ENCODE measurements at places on chromosomes 12 and 14. TPM values are rescaled to one million over a fixed set of nuclear protein-coding genes. Genes with fewer than 3 reads are reported as not detected.

The OTOGL gene
- 0.39 TPM for polyA plus RNA-seq

The GPRC5D gene
- not detected for polyA plus RNA-seq

The GLI1 gene
- 0.36 TPM for polyA plus RNA-seq

The AMHR2 gene
- not detected for polyA plus RNA-seq

The RIC8B gene
- 13.3 TPM for polyA plus RNA-seq

The ABCB9 gene
- 7.9 TPM for polyA plus RNA-seq

The APOF gene
- polyA plus RNA-seq, result not detected

The GAS2L3 gene
- 9.9 TPM for polyA plus RNA-seq

The ADAM21 gene
- not detected for polyA plus RNA-seq

The CAND1 gene
- 47.0 TPM for polyA plus RNA-seq

The ASCL1 gene
- polyA plus RNA-seq, result 368 TPM

The CCDC184 gene
- 8.9 TPM for polyA plus RNA-seq

The IAPP gene
- not detected for polyA plus RNA-seq

The DNAI7 gene
- 0.70 TPM for polyA plus RNA-seq

The PTHLH gene
- 0.58 TPM for polyA plus RNA-seq

The SCN8A gene
- polyA plus RNA-seq, result 3.6 TPM

The PIANP gene
- polyA plus RNA-seq, result 63.9 TPM

The PLEK2 gene
- polyA plus RNA-seq, result 1.8 TPM

The CATSPERB gene
- polyA plus RNA-seq, result not detected

The GPD1 gene
- 18.3 TPM for polyA plus RNA-seq

Data from brain (organoid and tissue), 16 donors.